ENCODE measurements at places on chromosomes 5 and 9. TPM values are rescaled to one million over a fixed set of nuclear protein-coding genes. Genes with fewer than 3 reads are reported as not detected.

RAPGEF6 gene
- total RNA-seq = 16.9 TPM

PFN3 gene
- total RNA-seq = not detected

DNA sequence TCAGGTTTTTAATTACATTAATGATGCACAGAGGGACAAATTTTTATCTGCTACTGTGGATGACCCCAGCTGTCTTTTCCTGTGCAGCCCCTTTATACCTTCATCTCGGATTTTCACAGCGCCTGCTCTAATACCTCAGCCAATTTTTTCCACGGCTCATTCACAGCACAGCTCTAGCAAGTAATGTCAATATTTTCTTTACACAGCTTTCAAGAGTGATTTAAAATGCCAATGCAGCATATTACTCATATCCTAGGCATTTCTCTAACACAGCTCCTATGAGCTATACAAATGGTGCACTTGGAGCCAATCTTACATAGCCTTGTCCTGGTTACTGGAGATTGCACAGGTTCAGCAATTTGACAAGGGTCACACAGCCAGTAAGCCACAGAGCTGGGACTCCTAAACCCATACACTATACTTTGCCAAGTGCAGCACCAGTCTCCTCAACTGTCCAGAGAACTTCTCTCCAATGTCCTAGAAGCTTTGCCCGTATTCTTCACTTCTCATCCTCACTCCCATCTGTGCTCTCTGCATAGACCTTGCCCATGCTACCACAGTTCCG lies 661.8 kb downstream of the DTWD2 start:
- no peaks in the 10 kb centered on the region for H3K4me1 ChIP-seq
- H3K27ac ChIP-seq = no peak overlapping the region
- H3K27me3 ChIP-seq = no peaks in the 10 kb centered on the region
- no peak for DNase-seq
- no peak overlapping the region for H3K4me3 ChIP-seq

- H3K27ac ChIP-seq = no peak overlapping the region
- H3K36me3 ChIP-seq = peaks cover 1% of the 10 kb centered on the region
- peaks cover 46% of the 10 kb centered on the region for H3K4me1 ChIP-seq
- no peaks in the 10 kb centered on the region for H3K27me3 ChIP-seq
Observed at GRCh38 chr9:110031511-110032173, 176.3 kb downstream of the C9orf152 start.

DNA sequence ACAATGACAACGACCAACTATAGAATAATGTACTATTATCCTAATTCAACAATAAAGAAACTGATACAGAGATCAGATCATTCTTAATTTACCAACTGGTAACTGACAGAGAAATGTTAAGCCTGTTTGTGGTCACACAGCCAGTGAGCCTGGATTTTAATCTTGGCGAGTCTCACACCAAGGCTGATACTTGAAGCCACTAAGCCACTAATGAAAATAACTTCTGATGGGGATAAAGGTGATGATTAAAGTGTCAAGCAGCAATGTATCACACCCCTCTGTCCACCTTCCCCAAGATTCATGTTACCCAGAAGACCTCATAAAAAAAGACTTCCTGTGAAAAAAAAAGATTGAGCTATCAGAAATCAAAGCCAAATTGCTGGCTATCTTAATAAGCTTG lies 350.5 kb downstream of the SPOCK1 start:
- H3K4me1 ChIP-seq = peaks cover 11% of the 10 kb centered on the region
- no peaks in the 10 kb centered on the region for H3K36me3 ChIP-seq
- peaks cover 4% of the 10 kb centered on the region for H3K27me3 ChIP-seq
- no peak for DNase-seq
- H3K4me3 ChIP-seq = no peak overlapping the region

ABO gene
- total RNA-seq = 1.4 TPM

DNA sequence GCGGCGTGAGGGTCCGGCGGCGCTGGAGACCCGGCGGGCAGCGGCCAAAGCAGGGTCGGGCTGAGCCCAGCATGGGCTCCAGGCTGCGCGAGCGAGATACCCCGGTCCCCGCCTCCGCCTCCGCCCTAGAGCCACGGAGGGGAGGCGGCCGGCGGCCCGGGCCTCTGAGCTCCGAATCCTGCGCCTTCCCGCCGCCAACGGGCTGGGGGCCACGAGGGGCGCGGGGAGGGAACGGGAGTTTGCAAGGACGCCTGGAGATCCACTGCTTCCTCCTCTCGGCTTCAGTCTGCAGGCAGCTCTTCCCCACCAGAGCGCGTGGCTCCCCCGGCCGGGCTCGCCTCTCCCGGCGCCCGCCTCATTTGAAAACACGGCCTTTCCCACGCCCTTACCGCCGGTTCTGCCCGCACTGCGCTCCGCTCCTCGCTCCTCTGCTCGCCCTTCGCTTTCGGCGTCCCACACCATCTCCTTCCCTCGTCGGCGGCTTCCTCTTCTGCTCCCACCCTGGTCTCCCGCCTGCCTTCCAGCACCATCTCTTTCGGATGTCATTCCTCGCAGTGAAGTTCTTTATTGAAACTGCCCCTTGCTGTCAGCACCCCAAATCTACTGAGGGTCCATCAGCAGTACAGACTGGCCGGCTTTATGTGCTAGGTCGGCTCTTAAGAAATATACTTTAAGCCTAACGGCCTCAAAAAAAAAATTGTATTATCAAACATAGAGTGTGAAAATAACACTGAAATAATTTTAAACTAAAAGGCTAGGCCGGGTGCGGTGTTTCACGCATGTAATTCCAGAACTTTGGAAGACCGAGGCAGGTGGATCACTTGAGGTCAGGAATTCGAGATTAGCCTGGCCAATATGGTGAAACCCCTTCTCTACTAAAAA lies 105.0 kb upstream of the FAM120A start:
- H3K27me3 ChIP-seq = peaks cover 9% of the 10 kb centered on the region
- H3K36me3 ChIP-seq = peaks cover 4% of the 10 kb centered on the region
- H3K27ac ChIP-seq = no peak overlapping the region
- peak overlapping the region; percentile 88 for H3K4me3 ChIP-seq
- DNase-seq = peak; percentile 38

DNA sequence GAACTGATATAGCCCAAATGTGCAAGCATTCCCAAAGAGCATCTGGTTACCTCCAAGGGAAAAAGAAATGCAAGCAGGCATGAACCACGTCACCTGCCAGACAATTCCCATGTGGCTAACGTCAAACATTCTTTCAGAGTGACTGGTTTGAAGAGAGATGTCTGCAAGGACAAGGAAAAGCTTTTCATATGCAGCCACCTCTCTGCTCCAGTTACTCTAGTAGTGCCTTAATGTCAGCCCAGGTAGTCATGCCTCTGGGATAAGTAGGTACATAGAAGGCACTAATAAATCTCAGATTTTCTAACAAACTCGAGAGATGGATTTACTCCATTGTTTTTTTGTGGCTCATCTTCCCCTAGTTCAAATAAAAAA lies 96.8 kb upstream of the IFNK start:
- H3K27me3 ChIP-seq = peaks cover 4% of the 10 kb centered on the region
- no peak overlapping the region for H3K4me3 ChIP-seq

DNA sequence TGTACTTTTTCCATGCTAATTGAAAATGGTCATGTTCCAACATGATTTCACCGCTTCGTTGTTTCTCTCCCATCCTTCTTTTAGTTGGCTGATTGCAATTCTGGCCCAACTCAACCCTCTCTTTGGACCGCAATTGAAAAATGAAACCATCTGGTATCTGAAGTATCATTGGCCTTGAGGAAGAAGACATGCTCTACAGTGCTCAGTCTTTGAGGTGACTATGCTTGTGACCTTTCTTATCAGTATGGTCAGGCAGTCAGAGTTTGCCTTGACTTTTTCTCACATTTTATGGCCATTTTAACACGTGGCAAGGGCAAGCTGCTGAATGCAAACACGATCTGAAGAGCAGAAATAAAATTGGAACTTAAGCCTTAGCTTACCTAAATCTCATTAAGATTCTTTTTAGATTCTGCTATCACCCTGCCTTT lies 36.0 kb upstream of the CREBRF start:
- no peak overlapping the region for H3K27ac ChIP-seq
- no peak overlapping the region for H3K4me3 ChIP-seq
- DNase-seq = no peak
- no peaks in the 10 kb centered on the region for H3K27me3 ChIP-seq

SCGB3A2 gene
- total RNA-seq = 1.4 TPM

Data from endothelial cell (in vitro differentiated cells).